K562 (cell line): ENCODE measurements at places on chromosomes 16 and 17. TPM values are rescaled to one million over a fixed set of nuclear protein-coding genes. Genes with fewer than 3 reads are reported as not detected.
A peak's percentile ranks its signal among the peaks of the same experiment; 100 is the strongest.

CCDC47 gene
- polyA plus RNA-seq: 122 and 125 TPM in 2 replicates

GRCh38 chr17:44922746-44923470, 7.6 kb upstream of the GFAP start:
- no peak for DNase-seq

DNA sequence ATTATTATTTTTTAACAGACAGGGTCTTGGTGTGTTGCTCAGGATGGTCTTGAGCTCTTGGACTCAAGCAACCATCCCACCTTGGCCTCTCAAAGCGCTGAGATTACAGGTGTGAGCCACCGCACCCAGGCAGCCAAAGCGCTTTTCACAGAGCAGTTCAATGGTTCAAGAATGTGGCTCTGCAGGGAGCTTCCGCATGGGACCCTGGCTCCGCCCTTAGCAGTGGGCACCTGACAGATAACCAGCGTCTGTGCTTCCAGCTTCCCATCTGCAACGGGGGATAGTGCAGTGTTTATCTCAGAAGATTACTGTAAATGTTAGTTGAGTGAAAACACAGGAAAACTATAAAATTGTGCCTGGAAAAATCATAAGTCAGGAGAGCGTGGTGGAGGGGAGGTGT, 99.4 kb downstream of the KCNJ12 start:
- DNase-seq: no peak

KCNAB3 gene
- 1.0 and 2.1 TPM in 2 replicates for polyA plus RNA-seq

GRCh38 chr17:12719948-12720347, 54.3 kb downstream of the MYOCD start:
- DNase-seq: peak; percentile 15

GRCh38 chr16:10322723-10323527, 62.9 kb upstream of the ATF7IP2 start:
- peak; percentile 84 for DNase-seq

GRCh38 chr17:79189305-79189704, 114.7 kb downstream of the ENGASE start:
- DNase-seq: no peak

DNA sequence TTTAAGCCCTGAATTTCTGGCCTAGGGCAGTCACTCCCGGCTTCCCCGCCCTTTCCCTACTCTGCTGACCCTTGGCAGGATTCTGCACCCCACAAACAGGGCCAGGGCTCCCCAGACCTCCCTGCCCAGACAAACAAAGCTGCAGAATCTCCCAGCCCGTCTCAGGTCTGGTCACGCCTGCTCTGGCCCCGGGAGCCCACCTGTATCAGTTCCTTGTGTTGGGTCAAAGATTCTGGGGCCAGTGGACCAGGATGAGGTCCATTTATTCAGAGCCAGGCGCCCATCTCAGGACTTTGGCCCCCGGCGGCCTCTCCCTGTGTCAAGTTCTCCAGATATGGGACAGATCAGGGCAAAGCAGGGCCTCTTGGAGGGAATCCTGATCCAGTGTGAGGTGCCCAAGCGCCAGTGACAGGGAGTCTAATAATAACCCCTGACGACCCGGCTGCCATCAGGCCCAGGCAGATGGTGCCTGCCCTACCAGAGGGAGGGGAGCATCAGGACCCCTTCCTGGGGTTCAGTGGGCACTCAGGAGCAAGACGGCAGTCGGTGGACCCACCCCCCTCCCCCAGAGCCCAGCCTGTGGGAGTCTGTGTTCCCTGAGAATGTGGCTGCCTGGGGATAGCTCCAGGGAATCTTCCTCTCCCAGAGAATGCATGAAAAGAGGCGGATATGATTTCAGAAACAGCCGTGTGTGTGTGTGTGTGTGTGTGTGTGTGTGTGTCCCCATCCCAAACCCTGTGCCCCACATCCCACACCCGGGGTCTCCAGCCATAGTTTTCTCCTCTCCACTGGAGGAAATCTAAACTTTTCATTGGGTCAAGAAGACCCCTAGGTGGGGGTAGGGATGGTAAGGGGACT, 1.3 kb downstream of the TTYH2 start:
- no peak for DNase-seq

NGFR gene
- polyA plus RNA-seq: 0.11 and 0.20 TPM in 2 replicates
